ENCODE measurements at places on chromosomes 16 and 17. TPM values are rescaled to one million over a fixed set of nuclear protein-coding genes. Genes with fewer than 3 reads are reported as not detected.

The DRC7 gene
- total RNA-seq, result not detected

The CPNE7 gene
- total RNA-seq, result 86.8 TPM

The C16orf74 gene
- total RNA-seq, result 62.6 TPM

GRCh38 chr17:19312406-19312805 lies 50.1 kb downstream of the B9D1 start:
- DNase-seq, result no peak

DNA sequence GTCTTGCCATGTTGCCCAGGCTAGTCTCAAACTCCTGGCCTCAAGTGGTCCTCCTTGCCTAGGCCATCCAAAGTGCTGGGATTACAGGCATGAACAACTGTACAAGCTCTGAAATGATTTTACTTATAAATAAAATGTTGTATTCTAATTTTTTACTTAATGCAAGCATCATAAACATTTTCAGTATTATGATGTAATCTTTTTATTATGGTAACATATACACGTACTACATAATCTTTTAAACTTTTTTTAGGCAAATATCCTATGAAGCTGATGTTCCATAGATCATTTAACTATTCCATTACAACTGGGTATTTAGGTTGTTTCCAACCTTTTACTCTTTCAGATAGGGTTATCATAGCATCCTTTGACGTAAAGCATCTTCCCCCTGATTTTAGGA lies 33.8 kb upstream of the USP43 start:
- no peak for DNase-seq

GRCh38 chr17:60602385-60602742 lies 2.4 kb downstream of the PPM1D start:
- peak; percentile 30 for DNase-seq

GRCh38 chr17:64515419-64515818 lies 8.6 kb downstream of the CEP95 start:
- no peak for DNase-seq

DNA sequence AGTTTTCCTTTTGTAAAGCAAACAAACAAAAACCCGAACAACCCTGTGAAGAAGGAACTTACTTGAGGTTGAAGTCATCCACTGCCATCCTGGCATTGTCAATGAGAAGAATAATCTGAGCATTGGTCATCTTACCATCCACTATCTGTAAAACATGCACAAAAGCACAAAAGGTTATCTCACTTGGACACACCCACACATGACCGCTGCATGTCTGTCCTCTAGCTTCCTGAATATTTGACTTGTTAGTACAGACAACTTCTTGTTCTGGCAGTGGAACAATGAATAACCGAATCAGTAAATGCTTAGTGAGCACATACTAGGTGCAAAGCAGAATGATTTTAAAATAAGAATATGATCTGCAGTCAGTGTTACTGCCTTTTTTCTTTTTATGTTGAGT lies 6.1 kb downstream of the KRT23 start:
- no peak for DNase-seq

- no peak for DNase-seq
These were observed 20.2 kb downstream of the METTL22 start for GRCh38 chr16:8641671-8642070.
